ENCODE measurements at places on chromosomes 5 and 9. TPM values are rescaled to one million over a fixed set of nuclear protein-coding genes. Genes with fewer than 3 reads are reported as not detected.

GRCh38 chr5:100667161-100667630 lies 132.0 kb downstream of the FAM174A start:
- DNase-seq = peak; percentile 57

Gene ARL14EPL
- total RNA-seq = not detected

DNA sequence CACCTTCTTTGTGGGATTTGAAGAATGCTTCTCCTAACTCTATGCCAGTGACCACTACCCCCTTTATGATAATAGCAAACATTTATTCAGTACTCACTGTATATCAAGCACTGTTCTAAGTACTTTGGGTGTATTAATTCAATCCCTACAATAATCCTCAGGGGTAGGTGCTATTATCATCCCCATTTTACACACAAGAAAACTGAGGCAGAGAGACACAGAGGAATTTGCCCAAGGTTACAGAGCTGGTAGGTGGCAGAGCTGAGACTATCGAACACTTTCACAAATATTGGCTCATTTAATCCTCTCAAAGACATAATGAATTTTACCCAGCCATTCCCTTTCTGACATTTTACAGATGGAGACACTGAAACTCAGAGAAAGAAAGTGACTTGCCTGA lies 9.8 kb upstream of the LARP1 start:
- no peak for DNase-seq

DNA sequence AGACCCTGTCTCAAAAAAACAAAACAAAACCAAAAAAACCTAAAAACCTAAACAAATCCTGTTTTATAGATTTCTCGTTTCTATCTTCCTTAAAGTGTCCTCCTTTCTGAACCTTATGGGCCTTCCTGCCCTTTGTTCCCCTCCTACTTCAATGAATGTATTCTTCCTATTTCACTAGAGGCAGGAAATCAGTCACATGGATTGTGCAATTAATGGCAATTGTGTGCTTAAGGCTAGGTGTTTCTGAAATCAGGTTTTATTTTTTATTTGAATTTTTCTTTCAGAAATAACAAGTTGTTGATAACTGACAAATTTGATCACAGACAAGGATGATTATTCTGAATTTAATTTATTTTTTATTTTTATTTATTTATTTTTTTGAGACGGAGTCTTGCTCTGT lies 220.6 kb upstream of the SEMA6A start:
- DNase-seq = no peak
